ENCODE measurements at places on chromosomes 5 and 9. TPM values are rescaled to one million over a fixed set of nuclear protein-coding genes. Genes with fewer than 3 reads are reported as not detected.

The INVS gene
- 8.7 TPM for total RNA-seq

The SH3TC2 gene
- 0.04 TPM for total RNA-seq

The DNAH5 gene
- 0.56 TPM for total RNA-seq

The RNF130 gene
- total RNA-seq = 65.1 TPM

The IL31RA gene
- not detected for total RNA-seq

The CENPP gene
- 12.5 TPM for total RNA-seq

The TMEM174 gene
- total RNA-seq = not detected

The CDO1 gene
- total RNA-seq = 21.2 TPM

The PHF24 gene
- 0.14 TPM for total RNA-seq

The C5orf47 gene
- total RNA-seq = 1.0 TPM

The PCDHGA10 gene
- total RNA-seq = 6.5 TPM

The PIK3R1 gene
- total RNA-seq = 25.4 TPM

The LRRC70 gene
- total RNA-seq = 1.7 TPM

The TAF11L8 gene
- not detected for total RNA-seq

The ARSI gene
- total RNA-seq = 6.9 TPM

The AGXT2 gene
- total RNA-seq = not detected

Data from GM23338 (cell line).